HS-27A (cell line): ENCODE measurements at places on chromosomes 2 and 18.

- DNase-seq, result no peak
Observed at GRCh38 chr2:165691615-165692014, 102.4 kb downstream of the GALNT3 start.

- DNase-seq, result no peak
Observed at GRCh38 chr18:48555465-48555995, 16.7 kb downstream of the CTIF start.

DNA sequence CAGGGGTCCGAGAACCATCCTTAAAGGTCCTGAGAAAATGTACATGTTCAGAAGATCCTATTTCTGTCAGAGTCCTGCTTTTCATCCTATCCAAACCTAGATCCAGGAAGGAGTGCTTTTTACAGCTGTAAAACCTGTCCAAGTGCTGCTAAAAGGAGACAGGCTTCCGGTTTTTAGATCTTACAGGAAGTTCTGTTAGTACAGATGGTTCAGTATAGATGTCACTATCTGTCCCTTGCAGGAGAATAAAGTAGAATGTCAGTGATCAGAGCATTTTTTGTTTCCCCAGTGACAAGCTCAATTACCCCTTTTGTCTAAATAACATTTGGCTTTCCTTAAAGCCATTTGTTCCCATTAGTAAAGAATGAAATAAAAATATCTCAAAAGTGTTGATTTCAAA lies 98.3 kb downstream of the NRP2 start:
- DNase-seq, result no peak

DNA sequence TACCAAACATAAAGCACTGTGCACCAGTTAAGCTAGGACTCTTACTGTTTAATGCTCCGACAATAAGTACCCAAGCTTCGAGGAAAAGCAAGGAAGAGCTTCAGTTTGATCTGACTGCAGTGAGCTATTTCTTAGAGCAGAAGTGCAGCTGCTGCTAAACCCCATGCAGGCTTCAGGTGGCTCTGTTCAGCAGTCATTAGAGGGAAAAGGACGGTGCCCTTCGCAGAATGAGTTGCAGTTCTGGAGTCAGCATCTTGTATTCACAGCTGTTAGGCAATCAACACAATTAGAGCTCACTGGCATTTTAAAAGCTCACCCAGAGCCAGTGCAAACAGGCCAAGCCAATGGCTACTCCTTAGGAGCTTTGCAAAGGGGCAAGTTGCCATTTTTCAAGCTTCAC lies 1.5 kb upstream of the CERKL start:
- no peak for DNase-seq

DNA sequence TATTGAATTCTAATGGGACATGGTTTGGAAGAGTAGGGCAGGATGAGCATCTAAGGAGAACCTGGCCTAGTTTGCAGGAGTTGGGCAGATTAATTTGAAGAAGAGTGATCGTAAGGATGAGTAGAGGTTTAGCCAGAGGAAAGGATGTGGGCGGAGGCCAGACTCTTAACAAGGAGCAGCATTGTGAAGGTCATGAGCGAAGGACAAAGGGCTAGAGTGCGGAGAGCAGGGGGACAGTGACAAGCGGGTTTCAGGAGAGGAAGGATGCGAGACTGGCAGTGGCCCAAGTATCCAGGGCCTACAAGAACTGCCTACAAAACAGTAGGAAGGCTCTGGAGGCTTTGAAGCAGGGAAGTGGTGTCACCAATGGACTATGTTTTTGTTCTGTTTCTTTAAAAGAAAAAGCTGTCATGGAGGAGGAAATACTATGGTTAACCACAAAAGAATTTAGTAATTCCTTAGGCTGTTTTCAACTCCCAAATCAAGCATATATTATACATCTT lies 20.1 kb downstream of the SLC66A3 start:
- no peak for DNase-seq

- DNase-seq, result no peak
Observed at GRCh38 chr18:13993730-13994129, 78.4 kb upstream of the MC2R start.

DNA sequence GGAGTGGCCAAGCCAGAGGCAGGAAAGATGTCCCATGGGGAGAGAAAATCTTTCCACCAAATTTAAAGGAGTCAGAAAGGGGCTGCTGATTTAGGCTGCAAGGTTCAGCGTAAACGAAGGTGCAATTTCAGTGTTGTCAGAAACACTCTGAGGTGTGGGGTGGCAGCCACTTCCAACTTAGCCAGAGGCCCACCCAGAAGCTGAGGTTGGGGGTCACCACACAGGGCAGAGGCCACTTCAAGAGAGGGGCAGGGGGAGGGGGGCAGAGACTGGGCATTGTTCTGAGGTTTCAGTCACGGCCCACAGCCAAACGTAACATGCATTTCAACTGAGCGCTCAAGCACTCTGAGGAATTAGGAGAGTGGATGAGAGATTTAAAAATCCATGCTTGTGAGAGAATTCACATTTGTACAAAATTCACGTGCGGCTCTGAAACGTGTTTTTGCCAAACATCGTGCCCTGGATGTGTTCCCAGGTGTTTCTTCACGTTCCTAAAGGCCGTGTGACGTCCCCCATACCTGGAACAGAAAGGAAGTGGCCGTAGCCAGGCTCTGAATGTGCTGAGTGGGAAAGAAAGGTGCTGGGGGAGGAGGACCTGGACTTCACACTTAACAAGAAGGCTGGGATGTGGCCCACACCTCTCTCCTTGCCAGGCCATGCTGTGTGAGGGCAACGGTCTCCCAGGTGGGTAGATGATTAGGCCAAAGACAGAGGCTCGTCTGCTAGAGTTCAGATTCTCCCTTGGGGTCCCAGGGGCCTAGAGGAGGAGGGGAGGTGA lies 19.5 kb upstream of the BOK start:
- DNase-seq, result no peak

- no peak for DNase-seq
Observed at GRCh38 chr2:239220341-239220740, 180.5 kb downstream of the HDAC4 start.

DNA sequence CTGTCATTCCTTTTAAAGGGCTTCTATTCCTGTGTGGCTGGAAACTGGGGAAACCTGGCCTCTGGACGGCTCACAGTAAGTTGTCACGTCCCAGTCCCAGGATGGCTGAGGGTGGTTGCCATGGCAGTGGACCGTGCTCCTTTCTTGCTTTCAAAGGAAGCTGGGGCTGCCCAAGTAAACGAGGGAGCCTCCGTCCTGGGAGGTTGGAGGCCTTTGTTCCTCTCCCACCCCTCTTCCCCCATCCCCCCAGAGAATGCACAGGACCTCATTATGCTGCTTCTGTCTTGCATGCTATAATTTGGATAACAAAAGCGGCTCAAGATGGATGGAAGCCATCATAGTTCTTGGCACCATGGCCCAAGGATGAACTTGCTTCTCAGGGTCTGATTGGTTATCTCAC lies 325.5 kb upstream of the HS6ST1 start:
- DNase-seq, result no peak

GRCh38 chr2:233285921-233286320 lies 21.7 kb upstream of the SAG start:
- no peak for DNase-seq

DNA sequence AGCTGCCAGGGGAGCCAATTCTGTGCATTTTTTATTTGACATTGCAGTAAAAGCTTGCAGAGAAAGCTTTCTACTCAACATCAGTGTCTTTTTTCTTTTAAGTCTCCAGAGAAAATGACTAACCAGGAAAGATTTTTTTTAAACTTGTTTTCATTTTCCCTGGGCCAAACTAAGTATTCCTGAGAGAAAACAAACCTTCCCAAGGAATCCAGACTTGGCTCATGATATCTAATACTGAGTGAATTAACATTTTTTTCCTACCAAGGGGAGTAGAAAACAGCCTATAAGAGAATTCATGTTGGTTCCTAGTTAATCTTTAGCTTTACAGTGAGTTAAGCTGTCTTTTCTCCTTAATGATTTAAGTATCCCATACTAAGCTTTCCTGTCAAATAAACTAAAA lies 46.7 kb downstream of the DAPL1 start:
- DNase-seq, result no peak

- no peak for DNase-seq
Observed at GRCh38 chr2:67479261-67479660, 82.1 kb downstream of the ETAA1 start.

DNA sequence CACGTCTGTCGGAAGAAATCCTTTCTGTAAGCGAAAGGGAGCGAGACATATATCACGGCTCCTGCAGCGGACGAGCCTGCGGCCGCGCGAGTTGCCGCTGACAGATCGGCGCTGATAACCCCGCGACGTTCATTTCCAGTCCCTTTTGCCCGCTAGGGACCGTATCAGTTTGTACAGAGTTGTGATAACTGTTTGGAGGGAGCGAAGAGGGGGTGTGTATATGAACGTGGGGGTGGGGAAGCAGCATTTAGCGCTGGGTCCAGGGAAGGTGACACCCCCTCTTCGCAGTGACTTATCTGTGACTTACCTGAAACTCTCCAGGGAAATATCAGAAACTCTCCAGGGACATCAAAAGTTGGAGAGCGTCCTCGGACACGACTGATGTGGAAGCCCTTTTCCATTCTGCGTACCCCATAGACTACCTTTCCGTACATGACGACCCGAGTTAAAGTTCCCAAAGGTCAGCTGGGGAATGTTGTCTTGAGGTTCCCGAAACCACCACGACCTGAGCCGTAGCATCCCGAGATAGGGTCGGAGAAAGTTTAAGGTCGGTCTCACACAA lies 948 bp upstream of the GATA6 start:
- DNase-seq, result no peak

- DNase-seq, result no peak
Observed at GRCh38 chr2:167575276-167575675, 672.1 kb downstream of the STK39 start.

DNA sequence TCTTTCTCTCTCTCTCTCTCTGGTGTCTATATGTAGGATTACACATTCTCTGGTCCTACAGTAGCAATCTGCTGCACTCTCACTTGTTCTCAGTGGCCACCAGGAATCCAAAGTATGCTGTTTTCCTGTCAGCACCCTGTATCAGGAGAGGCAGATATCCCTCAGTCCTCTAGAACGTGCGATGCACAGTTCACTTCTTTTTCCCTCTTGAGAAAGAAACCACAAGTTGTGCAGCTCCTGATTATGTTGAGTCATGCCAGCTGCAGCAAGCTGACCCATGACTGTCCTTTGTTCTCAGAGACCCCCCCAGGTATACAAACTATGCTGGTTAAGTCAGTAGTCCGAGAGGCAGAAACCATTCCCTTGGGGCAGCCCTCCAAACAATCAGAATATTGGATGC lies 54.6 kb downstream of the LANCL1 start:
- DNase-seq, result no peak

DNA sequence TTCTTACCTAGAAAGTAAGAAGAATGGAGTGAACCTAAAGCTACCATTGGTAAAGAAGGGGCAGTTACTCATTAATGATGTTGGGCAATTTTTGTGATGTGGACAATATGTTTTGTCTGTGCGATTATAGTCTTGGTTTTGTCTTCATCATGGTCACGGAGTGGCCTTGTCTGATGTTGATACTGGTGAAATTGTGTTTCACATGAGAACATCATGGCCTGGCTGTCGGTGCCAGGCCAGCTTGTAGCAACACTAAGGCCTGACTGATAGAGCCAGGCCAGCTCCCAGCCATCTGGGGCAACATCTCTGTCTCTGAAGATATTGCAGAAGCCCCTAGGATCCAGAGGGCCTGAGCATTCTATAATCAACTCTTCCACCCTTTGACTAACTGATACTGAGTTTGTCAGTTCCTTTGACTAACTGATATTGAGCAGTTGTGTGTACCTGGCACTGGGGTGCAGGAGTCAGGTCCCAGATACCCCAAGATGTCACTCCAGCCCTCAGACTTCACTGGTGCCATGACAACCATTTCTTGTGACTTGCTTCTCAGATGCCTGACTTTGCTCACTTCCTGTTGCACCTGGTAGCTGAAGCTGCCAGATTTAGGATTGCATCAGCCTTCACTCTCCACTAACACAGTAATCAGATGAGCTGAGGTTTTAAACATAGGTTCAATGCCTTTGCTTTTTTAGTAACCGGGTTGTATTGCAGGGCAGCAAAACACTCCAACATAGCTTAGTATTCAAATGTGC lies 62.5 kb downstream of the RPIA start:
- no peak for DNase-seq

GRCh38 chr2:33784488-33784887 lies 185.4 kb upstream of the FAM98A start:
- no peak for DNase-seq

DNA sequence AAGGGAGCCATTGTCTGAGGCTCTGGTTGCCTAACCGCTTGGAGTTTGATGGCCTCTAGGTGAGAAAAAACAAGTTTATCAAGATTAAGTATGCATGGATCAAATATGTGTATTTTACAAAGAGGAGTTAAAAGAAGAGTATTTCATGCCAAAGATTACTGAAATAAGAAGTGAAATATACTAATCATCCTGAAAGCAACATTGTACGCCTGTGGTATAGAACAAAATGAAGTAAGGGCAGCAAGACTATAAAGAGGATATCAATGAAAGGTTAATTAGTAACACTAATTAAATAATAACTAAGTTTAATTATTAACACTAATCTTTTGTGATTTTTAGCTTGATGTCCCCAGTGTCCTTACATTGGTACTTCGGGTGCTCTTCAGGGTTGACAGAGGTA lies 276.7 kb downstream of the CALCRL start:
- no peak for DNase-seq

DNA sequence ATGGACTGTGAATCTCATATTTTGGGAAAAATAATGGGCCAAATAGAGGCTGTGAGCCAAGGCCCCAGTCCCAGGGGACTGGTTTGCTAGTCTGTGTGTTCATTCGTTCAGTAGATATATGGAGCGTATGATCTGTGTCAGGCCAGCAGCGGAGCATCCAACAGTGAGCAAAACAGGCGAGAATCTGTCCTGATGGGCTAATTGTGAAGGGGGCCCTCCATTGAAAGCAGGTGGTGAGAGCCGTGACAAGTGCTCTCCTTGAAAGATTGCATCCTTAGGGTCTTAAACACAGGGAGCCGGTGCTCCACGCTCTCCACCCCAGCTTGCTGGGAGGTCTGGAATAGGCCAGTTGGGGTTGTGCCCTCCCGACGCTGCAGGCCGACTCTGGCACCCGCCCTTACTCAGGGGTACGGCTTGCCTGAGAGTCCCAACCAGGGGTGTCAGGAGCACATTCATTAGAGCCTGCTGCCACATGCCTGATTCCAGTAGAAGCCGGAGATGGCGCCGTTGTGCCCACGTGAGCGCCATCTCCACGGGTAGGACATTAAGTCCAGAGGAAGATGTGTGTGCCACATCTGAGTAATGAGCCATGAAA lies 213.3 kb downstream of the SH3RF3 start:
- no peak for DNase-seq

GRCh38 chr18:58581265-58581664 lies 47.6 kb downstream of the ALPK2 start:
- peak; percentile 64 for DNase-seq

- DNase-seq, result no peak
Observed at GRCh38 chr18:57802213-57803102, 657 bp downstream of the ATP8B1 start.

GRCh38 chr18:2979129-2979528 lies 33.8 kb downstream of the LPIN2 start:
- DNase-seq, result peak; percentile 63
